ENCODE measurements at places on chromosomes 12 and 14.

GRCh38 chr12:45674181-45674977, 55.1 kb upstream of the ARID2 start:
- no peak for DNase-seq

DNA sequence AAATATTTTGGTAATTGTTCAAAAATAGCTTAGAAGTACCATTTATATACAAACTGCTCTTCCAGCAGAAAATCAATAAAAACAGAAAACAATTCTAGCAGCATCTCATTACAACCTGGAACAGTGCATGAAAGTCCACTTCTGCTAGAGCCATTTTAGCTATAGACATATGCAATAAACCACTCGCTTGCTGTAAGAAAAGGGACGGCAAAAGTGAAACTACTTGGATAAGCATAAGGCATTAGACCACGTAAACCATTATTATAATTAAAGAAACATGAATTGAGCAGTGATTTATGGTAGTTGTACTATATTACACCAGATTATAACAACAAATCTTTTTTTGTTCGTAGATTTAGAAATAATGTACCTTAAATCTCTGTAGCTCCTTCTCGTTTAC, 48.7 kb downstream of the LRIG3 start:
- DNase-seq = no peak

DNA sequence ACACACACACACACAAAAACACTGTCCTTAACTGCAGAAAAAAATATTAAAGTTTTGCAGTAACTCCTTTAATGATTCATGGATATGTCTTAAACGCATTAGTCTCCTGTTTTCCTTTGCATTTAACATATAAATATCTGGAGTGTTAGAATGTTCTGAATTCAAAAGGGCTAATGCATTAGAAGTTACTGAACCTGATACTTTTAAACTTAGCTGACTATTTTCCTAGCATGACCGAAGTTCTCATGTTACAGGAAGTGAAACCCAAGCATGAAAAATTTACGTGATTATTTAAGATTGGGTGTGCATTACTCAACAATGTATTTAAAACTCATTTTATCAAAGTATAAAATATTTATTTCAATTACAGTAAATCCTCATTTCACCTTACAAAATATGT, 791.2 kb downstream of the FLRT2 start:
- DNase-seq = no peak

- peak; percentile 95 for DNase-seq
These were observed at the start of gene GPATCH2L for GRCh38 chr14:76151398-76152332. Gene GPATCH2L (plus strand): TSS chr14:76151922. CDS start chr14:76154364, 2,442 bp downstream.

DNA sequence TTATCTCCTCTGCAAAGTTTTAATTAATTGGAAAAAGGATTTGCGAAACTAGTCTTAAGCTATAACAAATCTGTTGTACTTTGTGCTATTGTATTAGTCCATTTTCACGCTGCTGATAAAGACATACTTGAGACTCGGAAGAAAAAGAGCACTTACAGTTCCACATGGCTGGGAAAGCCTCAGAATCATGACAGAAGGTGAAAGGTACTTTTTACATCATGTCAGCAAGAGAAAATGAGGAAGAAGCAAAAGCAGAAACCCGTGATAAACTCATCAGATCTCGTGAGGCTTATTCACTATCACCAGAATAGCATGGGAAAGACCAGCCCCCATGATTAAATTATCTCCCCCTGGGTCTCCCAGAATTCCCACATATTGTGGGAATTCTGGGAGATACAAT, 118.1 kb upstream of the PRKD1 start:
- no peak for DNase-seq

DNA sequence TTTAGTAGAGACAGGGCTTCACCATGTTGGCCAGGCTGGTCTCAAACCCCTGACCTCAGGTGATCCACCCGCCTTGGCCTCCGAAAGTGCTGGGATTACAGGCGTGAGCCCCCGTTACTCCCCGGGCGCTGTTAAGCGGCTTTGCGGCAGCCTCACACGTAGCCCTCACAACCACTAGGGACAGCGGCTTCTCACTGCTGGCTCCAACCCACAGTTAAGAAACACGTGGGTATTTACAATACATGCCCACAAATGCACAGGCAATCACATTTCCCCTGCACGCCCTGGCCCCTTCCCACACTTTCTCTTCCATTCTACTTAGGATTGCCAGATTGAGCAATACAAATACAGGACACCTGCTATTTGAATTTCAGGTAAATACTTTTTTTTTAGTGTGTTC, 37.0 kb upstream of the EIF5 start:
- DNase-seq = no peak

DNA sequence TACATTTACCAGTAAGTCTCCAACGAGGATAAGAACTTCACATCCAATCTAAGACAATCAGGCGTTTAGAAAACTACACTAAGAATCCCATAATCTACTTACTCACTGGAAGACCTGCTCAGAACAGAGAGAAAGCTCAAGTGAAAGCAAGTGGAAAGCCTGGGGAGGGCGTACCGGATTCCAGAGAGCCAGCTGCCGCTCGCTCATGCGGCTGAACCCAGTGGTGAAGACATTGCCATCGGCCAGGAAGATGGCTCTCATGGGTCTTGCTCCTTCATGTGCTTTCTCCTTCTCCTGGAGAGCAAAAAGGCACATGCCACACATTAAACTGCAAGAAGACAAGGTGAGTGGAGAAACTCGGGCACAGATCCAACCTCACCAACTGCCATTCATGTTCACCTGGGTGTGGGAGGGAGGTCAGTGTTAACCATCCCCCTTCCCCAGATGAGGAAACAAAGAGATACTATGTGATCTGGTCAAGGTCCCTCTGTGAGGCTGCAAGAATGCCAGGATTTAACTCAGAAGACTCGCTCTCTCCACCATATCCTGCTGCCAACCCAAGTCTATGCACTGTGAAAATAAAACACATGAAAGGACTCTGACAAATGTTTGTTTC, 23.5 kb upstream of the SELPLG start:
- DNase-seq = no peak

DNA sequence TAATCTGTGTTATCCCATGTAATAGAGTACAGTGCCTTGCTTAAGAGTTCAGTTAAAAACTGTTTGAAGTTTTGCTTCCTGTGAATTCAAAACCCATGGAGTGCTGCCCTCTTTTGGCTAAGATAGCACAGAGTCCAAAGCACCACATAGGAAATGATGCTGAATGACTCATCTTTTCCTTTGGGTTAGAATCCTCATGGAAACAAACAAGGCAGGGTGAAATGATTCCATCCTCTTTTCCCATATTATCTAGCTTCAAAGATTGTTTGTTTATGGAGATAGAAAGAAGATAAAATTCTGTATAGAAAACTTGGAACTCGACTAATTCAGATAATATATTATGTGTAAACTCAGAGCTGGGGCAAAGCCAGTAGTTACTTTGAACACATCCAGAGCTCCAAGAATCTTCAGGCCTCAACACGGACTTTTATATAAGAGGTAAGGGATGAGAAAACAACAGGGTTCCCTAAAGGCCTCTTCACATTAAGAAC, 87.4 kb downstream of the OTOGL start:
- no peak for DNase-seq

DNA sequence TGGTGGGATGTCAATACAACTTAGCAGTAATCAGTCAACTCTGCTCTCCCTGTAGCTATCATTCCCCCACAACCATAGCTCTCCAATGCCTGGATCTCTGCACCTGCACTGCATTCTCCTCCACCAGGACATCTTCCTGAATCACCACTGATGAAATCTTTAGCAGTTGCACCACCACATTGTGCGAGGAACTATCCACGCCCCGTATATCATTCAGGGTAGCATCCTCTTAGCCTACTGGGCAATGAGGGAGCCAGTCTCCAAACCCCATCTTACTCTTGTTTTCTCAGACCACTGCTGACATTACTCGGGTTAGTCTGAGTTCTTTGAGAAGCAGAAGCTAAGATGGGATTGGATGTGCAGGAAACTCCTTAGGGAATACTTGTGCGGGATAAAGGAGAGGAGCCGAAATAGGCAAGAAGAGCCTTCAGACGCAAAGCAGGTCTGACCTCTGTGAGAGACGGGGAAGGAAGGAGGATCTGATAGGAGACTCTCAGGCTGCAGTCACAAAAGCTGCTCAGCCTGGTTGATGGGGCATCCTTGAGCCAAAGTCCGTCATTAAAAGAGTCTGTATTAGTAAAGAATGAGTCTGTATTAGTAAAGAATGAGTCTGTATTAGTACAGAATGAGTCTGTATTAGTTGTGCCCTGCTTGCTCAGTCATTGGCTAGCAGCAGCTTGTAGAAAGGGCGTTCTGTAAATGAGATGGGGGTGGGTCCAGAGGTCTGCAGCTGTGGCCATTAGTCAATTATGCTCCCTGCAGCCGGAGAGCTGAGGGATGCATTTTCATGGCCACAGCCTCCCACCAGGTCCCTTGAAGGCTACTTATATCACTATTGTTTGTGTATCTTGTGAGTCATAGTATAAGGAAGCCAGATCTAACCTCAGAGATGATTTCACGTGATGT, 49.6 kb upstream of the RASSF3 start:
- DNase-seq = no peak

- DNase-seq = no peak
These were observed 23.0 kb downstream of the DIO3 start for GRCh38 chr14:101584055-101584859.

GRCh38 chr14:67729072-67729885, 27.6 kb downstream of the RDH12 start:
- DNase-seq = no peak

DNA sequence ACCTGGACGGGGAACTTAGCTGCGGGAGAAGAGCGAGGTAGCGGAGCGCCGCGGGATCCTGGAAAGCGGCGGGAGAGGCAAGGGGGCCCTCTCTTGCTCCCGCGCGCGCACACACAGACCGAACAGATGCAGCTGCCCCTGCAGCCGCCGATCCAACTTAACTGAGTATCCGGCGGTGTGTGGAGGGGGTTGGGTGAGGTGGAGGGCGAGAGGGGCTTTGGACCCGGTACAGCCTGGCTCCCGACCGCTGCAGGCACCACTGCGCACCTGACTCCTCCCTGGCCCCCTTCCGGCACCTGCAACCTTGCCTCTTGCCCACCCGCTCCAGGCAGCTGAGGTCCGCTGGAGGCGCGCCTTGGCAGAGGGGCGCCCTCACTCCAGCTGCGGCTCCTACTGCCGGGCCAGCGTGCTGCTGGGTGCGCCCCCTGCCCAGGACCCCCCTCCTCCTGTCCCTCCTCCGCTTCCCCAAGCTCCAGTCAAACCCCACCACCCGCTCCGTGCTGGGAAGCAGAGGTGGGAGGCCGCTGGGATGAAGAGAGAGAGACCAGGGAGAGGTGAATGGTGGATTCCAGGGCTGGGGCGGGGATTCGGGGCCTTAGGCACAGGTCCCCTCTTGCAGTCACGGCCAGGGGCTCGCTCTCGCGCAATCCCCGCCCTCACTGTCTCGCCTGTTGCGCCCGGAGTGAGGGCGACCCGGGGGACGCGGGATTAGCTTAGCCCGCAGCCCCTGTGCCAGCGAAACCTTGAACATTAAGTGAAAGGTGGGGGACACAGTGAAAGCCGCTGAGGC, 2.6 kb downstream of the DIO3 start:
- no peak for DNase-seq

DNA sequence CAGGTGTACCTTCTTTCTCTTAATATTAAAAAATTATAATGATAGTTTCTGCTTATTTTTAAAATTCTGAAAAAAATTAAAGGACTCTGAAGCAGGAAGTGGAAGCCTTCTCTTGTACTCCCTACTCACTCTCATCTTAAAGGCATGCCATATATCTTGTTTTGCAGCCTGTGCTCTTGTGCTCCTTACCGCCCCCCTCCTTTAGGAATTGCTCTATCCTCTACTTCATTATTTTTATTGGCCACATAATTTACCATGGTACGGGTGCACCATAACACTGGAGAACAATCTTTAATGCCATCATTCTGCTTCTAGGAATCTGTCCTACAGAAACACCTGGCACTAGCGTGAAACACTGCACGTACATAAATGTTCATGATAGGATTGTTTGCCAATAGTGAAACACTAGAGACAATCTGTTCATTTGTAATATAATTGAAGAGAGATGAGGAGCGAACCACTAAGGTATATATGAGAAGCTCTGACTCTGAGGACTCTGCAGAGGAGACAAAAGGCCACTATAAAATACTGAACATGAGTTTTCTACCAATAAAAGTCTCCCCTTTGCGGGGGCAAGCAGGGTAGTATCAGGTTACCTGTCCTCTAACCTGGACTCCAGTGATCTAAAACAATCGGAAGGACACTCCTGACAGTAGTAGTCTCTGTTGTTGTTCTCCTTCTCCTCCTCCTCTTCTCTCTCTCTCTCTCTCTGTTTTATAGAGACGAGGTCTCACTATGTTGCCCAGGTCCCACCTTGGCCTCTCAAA, 6.3 kb upstream of the NYNRIN start:
- no peak for DNase-seq

- DNase-seq = peak; percentile 12
These were observed at the start of gene GPR65 for GRCh38 chr14:88005050-88005481. Gene GPR65 (plus strand): TSS chr14:88005135. CDS start chr14:88010848, 5,713 bp downstream.

DNA sequence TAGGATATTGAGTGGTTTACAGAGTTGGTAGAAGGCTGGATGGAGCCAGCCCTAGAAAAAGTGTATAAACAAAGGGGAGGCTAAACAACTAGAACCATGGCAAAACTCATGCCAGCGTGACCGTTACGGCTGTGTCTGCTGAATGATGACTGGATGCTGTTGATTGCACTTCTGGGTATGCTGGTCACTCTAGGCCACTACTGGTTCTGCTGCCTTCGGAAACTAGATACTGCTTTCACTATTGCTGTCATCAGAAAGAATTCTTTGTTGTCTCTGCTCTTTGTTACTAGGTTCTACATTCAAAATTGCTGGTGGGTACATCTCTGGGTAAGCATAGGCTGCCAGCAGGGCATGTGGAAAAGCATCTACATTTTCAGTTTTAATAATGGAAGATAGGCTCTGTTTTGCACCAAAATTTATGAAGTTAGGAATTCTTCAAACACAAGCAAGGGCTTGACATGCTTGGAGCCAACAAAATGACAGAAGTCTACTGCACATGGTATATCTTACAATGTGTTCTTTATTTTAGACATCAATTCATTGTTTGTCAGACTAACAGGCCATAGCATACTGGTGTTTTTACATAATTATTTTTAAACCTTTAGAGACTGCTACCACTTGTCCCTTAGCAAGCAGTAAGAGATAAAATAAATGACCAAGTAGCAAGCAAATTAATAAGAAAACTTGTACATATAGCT, 15.4 kb downstream of the MON2 start:
- DNase-seq = no peak

DNA sequence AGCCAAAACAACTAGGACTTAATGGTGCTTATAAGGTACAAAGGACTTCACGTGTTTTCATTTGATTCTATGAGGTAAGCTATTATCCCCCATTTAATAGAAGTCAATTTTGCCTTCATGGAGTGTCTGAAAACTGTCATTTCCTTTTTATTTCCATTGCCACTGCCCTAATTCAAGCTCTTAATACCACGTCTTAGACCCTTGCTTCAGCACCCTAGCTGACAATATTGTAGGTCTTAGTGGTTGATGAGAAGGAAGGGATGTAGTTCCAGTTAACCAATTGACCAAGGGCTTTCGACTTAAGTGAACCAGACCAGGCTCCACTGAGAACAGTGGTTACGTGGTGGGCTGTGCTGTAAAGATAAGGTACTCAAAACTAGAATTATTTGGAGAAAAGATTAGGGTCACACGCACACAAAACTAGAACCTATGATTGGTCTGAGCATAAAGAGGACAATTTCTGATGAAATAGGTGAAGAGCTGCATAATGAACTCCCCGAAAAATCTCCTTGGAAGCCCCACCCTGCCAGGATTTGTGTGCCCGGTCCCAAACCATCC, 9.6 kb upstream of the ASIC1 start:
- no peak for DNase-seq

Measured in activated T-helper 1 cell treated with Interleukin-2 at 50 U/mL for 16 hours (primary cell).